ENCODE measurements at places on chromosomes 1 and 21.

DNA sequence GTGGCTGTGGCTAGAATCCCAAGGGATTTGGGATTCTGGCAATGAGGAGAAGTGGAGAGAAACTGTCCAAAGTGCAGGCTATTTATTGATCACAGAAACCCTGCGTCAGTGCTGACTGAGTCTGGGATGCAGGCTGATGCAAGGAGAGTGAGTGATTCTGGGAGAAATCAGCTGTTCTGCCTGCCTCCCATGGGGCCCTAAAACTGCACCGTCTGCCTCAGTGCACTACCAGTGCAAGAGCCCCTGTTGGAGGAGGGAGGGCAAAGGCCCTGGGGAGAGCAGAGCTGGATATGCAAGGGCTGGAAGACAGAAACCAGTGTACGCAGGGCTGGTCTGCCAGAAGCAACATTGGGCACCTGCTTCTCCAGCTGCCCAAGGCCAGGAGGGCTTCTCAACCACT, 42.6 kb downstream of the C1orf198 start:
- no peak for DNase-seq

DNA sequence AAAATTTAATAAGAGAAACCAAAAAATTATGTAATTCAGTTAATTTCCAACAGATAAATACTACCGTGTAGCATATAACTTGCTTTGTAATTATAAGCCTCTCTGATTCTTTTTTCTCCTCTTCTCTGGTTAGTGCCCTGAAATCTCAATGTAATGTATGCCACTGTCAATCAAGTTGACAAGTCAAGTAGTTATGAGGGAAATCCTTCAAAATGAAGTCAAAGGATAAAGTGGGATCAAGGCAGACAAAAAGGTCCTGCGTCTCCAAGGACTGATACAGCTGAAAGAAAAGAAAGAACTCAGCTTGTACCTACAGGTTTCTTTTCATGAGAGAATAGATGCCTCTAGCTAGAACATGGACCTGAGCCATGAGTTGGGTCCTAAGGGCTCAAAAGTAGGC, 19.8 kb downstream of the VPS45 start:
- no peak for DNase-seq

DNA sequence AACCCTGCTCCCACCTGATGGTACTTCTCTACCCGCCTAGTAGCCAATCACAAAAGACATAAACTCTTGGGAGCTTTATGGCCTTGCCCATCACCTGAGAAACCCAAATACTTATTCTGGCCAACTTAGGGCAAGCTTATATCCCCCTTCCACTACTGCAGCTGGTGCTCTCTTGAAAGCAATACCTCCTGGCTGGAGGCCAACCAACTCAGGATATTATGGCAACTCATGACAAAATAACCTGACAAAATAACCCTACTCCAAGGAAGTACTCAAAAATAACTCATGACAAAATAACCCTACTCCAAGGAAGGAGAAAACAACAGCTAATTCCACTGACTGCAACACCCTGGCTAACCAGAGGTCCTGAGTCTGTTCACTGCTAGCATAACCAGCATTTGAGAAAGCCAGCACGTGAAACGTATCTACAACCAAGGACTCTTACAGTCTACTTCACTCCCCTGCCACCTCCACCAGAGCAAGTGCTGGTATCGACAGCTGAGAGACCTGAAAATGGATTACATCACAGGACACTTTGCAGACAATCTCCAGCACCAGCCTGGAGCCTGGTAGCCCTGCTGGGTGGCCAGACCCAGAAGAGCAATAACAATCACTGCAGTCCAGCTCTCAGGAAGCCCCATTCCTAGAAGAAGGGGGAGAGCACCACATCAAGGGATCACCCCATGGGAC, 179.9 kb downstream of the COL24A1 start:
- DNase-seq = no peak

DNA sequence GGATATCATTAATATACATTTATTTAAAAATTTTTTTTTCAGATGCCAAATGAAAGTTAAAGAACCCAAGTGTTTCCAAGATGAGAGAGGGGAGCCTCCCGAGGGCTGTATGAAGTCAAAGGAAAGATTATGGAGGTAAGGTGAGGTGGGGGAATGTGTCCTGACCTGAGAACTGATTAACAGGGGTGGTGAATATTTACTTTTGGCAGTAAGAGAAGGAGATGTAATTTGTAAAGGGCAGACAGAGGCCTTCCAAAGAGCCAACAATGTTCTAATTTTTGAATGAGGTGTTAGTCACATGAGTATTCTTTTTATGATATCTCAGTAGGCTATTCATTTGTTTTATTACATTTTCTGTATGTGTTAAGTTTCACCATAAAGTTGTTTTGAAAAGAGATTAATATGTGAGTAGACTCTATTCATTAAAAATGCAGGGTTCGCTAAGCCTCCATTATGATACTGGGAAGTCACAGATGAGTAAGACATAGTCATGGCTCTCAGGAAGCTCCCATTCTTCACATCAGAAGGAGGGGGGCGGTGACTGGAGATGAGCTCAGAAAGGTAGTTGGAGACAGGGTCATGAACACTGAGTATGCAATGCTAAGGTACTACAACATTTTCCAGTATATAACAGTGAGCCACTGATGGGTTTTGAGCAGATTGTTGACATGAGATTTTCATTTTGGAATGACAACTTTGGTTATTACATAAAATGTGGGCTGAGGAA, 62.4 kb upstream of the TNFSF18 start:
- no peak for DNase-seq

DNA sequence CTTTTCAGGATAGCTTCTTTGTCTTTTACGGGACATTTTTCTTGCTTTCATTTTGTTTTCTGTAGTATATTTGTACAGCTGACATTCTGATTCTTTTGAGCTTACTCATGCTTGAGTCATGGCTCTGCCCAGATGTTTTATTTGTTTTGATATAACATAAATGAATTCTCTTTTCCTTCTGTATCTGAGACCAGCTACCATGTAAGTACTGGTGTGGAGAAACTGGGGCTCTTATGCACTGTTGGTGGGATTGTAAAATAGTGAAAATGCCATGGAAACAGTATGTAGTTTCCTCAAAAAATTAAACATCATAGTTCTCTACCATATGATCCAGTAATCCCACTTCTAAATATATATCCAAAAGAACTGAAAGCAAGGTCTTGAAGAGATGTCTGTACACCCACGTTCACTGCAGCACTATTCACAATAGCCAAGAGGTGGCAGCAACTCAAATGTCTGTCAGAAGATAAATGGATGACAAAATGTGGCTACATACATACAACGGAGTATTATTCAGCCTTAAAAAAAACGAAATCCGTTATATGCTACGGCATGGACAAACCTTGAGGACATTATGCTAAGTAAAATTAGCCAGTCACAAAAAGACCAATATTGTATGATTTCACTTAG, 61.4 kb downstream of the EIF2B3 start:
- no peak for DNase-seq

- DNase-seq = no peak
Observed at GRCh38 chr1:84164567-84165021, 20.5 kb downstream of the PRKACB start.

GRCh38 chr21:26116456-26117011, 54.0 kb downstream of the APP start:
- DNase-seq = no peak

- no peak for DNase-seq
Observed at GRCh38 chr1:27660300-27660835, 11.6 kb downstream of the IFI6 start.

DNA sequence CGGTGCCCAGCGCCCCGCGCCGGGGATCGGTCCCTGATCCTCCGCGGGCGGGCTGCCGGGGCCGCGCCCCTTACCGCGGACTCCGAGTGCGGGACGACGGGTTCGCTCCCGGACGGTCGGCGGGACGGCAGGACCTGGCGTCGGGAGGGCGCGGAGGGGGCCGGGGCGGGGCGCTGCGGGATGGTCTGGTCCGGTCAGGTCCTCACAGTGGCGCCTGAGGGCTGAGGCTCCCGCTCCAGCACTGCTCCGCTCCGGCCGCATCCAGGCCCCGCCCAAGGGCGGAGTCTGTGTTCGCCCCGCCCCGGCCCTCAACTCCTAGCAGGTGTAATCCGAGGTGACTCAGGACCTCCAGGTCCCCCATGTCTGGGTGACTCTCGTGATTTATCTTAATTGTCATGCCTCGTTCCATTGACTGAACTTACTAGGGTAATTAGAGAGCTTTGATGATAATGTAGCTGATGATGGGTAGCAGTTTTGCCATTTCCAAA, at the start of gene RAB3B:
Gene RAB3B (minus strand): TSS at position 223 of the 488 bp plus-strand sequence. CDS start 13,583 bp downstream, outside the sequence.
- peak; percentile 68 for DNase-seq

- no peak for DNase-seq
Observed at GRCh38 chr1:200376528-200376927, 33.3 kb downstream of the ZNF281 start.

- DNase-seq = no peak
Observed at GRCh38 chr1:215518594-215518993, 48.5 kb upstream of the KCTD3 start.

DNA sequence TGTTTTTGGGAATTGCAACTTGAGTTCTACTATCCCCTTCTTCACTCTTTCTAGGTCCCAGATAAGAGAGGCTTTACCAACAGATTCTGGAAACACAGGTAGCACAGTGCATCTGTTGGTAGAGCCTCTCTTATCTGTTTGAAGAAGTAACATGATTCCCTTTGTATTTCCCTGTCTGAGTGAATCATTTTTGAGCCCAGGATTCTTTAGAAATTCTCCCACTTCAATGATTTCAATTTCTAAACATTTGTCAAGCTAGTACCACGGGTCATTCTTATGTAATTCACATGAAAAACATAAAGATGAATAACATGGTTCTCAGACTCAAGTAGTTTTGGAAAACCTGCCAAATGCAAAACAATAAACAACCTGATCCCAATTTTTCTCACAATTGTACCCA, 72.0 kb upstream of the DUSP10 start:
- DNase-seq = no peak

DNA sequence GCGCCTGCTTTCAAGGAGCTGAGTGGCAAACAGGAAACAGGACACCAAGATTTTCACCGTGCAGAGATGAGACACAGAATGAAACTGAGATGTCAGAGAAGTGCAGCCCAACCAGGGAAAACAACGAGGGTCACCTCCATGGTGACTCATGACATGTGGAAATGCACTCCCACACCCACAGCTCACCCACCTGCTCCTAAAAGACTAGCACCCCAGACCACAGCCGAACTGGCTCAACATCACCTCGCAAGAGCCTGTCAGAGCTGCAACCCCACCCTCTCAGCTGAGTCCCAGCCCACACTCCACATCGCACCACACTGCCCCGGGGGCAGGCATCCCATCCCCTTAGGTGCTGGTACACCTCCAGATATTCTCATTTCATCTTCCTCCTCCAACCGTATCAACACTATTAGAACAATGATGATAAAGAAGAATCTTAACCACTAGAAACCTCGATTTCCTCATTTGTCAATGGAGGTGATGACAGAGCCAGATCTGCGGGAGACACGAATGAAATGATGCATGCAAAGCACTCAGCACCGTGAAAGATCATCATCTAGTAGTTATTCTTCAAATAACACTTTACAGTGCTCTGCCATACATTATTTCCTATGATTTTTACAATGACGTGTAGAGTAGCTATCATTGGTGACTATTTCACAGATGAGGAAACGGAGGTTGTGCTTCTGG, 103.2 kb downstream of the DMRTB1 start:
- DNase-seq = no peak

DNA sequence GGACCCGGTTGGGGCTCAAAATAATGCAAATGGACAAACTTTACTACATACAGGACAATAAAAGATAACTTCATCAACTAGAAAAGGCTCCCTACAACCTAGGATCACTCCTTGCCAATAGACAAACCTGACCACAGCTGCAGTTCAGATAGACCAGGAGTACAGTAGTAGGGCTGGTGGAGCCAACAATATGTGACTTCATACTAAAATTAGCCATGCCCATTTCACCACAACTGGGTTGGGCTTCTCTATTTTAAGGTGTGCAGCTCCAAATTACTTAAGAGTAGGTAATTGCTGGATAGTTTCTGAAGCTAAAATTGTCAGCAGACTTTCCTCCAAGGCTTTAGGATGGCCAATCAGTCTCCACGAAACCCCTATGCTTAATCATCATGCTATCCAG, 3.9 kb downstream of the DENND1B start:
- no peak for DNase-seq

DNA sequence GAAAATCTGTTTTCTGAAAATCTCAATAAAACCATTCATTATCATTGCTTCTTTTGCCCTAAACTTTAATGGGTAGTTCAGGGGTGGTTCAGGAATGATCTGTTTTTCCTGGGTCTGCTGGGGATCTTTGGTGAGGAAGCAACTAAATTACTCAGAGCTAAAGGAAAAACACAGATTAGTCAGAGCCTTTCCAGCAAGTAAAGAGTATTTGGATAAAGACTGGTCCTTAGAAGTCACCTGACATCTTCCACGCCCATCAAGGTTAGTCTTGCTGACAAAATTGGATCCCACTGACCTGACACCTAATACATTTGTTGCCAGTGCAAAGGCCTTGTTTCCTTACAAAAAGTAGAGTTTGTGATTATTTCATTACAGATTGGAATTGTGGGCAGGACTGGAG, 24.2 kb downstream of the HSPA13 start:
- no peak for DNase-seq

DNA sequence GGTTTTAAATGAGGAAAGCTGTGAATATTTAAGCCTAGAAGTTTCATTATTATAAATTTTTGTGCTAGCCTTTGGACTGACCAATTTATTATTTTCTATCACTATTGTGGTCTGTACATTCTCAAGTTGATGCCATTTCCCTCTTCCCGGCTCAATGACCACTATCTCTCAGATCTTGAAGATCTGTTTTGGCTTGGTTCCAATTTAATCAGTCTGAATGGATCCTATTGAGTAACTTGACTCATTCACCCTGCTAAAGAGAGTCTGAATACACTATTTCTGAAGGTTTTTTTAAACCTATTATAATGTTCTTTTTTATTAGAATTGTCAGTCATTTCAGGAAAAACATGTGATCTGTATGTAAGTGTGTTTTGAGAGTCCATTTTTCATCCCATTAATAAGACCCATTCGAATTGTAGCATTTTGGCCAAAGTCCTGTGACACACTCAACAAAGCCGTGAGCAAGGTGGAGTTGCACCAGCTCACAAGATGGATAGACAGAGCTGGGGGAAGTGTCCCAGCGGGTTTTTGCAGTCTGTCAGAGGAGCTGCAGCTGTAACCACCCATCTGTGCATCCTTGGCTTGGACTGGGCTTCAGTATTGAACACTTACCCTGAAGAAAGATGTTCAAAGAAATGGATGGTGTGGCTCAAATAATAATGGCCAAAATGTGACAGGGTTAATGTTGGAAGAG, 145.6 kb downstream of the NFIA start:
- no peak for DNase-seq
